ENCODE measurements at places on chromosomes 5 and 9.

GRCh38 chr5:124040799-124041198 lies 528.8 kb downstream of the CSNK1G3 start:
- DNase-seq: no peak

DNA sequence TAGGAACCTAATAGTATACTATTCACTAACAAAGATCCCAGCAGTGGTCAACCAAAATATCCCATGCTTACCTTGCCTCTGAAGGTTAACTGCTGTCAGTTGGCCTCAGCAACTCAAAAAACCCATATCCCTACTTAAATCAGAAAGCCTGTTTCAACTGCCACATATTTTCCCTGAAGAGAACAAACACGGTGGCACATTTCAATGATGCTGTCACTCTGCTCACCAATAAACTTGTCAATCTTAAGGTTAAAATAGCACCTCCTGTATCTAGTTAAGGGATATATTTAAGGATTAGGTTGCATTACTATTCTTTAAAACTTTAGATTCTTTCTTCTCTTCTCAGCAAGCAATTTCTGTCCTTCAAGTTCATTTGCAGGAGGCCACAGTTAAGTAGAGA lies 986.9 kb downstream of the CDH18 start:
- no peak for DNase-seq

DNA sequence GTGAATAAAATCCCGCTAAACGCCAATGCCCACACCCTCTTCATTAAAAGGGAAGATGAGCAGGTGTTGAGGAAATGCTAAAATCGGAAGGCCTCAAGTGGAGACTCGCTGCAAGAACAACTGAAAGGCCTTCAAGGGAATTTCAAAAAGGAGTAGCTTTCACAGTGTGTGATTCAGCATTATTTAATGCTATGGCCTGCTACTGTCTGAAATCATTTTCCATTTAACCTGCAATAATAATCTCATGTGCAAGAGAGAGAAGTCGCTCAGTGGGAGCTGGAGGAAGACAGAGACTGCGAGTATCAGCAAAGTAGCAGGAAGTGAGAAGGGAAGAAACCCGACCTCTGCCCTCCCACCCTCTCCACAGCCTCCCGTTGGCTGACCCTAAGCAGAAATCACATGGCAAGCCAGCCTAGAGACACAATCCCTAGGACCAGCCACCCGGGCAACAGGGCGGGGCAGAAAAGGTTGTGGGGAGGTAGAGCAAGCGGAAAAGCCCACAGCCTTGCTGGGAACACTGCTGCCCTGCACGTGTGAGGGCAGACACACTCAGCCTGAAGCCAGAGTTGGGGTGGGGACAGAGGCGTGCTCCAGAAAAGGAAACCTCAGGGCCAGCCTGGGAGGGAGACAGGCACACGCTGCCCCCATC lies 39.9 kb upstream of the CTSL start:
- no peak for DNase-seq

- DNase-seq: no peak
These were observed 167.0 kb upstream of the FBXL17 start for GRCh38 chr5:108548684-108549596.

DNA sequence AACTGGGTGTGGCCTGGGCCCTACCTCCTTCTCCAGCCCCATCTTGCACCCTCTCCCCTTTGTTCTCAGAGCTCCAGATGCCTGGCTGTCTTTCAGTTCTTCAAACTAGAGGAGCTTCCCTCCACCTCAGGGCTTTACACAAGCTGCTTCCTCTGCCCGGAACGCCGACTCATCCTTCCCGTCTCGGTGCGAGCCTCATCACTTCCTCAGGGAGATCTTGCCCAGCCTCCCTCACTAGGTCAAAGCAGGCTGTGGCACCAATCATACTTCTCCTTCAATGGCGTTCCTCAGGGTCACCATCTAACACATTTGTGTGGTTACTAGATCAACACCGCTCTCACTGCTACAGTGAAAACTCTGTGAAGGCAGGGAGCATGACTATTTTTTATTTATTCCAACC lies 56.2 kb upstream of the ZSWIM6 start:
- no peak for DNase-seq

GRCh38 chr9:136117291-136117915 lies 1.3 kb downstream of the TMEM250 start:
- DNase-seq: no peak

GRCh38 chr9:127769929-127770582 lies 8.4 kb downstream of the SH2D3C start:
- DNase-seq: no peak

DNA sequence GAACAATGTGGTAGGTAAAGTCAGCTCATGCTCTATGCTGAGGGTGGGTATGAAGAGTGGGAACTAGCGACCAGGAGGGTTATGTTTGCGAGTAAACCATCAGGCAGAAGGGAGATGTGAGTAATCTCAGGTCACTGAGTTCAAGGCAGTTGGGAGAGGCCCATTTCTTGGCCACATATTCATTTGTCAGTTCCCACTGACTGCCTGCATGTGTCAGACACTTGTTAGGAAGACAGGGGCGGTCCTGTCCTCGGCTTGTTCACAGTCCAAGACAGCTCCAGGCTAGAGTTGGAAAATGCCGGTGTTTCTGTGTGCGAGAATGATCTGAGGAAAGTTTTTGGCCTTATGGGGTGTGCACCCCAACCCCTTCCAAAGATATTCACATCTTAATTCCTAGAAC lies 48.6 kb upstream of the GDNF start:
- DNase-seq: no peak

- peak; percentile 3 for DNase-seq
These were observed 473 bp downstream of the ZBTB34 start for GRCh38 chr9:126860757-126861466.

GRCh38 chr9:78121488-78121887 lies 89.9 kb upstream of the GNAQ start:
- DNase-seq: peak; percentile 52

- DNase-seq: no peak
These were observed 95.8 kb upstream of the PANK3 start for GRCh38 chr5:168674893-168675482.

DNA sequence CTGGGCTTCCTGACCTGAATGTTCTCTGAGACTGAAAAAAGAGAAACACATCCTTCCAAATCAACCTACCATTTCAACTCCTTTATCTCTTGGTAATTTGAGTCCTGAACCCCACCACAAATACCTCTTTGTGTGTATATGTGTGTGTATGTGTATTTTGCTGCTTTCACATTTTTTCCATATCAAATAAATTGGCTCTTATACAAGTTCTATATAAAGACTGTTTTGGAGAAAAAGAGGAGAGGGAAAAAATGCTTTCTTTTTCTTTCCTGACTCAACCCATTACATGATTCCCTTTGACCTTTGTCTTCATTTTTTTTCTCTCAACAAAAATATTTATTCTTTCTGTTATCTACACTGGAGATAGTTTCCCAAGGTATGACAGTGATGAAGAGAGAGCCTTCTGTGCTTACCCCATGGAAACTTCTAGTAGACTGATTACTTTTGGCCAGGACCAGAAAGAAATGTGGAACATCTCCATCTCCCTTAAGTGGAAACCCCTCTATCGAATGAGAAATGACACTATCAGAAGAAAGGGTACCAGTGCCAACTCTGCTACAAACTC lies 85.3 kb downstream of the PAPPA start:
- DNase-seq: no peak

DNA sequence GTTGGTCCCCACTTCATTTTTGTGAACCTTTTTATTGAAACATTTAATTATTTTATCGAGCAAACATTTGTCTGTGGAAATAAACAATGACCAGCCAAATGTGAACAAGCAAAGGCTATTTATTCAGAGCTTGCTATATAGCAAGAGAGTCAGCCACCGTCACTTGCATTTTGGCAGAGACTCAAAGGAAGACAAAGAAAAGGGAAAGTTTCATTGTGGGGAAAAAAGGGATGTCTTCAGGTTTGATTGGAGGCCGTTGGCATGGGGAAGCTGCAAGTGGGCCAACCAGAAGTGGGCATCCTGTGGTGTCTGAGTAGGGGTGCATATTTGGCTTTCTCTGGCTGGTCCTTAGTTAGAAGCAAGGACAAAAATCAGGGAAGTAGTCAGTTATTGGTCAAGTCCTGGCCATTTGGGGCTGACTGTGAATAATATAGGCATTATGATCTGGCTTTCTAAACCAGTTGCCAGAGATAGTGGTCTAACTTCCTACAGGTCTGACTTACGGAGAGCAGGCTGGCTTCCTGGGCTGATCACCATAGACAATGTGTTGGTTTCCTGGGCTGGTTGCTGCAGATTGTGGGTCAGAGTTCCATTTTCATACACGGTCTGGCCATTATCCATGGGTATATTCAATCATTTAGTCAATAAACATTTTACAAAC lies 16.6 kb downstream of the ENC1 start:
- no peak for DNase-seq

Measured in T-helper 2 cell (primary cell).